ENCODE measurements at places on chromosomes 7 and 10.

GRCh38 chr7:151637781-151638261 lies 118.1 kb upstream of the RHEB start:
- DNase-seq = no peak

GRCh38 chr7:46558482-46559193 lies 637.6 kb upstream of the IGFBP3 start:
- DNase-seq = no peak

DNA sequence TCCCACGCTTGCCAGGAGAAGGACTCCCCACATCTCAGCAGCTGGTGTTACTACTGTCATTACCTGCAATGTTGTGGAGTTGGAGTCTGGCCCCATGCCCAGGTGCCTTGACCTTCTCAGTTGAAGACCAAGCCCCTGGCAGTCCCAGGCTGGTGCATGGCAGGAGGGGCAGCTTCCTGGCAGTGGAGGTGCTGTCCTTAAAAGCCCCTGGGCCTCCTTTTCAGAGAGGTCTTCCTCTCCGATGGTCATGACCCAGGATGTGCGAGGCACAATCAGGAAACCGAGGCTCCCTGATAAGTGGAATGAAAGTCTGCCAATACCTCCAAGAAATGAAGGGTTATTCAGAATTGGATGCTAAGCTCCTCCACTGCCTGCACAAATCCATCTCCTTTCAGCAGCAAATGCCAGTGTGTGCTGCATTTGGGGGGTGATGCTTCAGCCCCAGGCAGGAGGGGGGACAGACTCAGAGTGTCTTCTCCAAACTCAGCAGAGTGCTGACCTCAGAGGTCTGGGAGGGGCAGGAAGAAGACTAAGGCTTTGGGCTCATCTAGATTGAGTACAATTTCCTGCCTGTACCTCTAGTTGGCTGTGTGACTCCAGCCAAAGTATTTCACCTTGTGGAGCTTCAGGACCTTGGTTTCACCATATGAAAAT lies 97.0 kb upstream of the DDC start:
- no peak for DNase-seq

DNA sequence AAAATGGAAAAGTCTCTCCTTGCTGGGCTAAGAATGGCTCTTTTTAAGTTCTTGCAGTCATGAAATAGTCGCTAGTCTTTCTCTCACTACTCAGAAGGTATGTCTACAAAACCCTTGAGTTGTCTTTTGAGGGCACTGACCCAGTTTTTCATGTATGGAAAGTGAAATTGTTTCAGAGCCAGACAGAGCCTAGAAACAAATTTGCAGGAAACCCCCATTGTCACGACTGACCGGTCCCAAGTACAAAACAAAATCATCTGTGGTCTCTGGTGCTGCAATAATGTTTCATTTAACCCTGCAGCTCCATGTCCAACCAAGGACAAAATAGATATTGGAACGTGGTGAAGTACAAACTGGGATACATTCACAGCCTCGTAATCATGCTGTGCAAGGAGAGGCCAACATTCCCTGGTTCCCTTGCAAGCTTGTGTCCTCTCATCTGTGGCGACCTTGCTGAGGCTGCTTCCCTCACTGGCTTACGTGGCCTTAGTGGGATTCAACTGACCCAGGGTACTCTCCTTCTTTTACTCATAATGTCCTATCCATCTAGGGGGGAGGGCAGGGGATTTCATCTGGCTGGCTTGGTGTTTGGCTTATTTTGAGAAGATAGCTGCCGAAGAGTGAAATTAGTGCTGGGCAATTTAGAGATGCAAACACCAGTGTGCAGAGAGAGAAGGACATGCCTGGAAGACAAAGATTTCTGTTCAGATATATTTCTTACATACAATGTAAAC lies 172.5 kb downstream of the IPMK start:
- peak; percentile 20 for DNase-seq

DNA sequence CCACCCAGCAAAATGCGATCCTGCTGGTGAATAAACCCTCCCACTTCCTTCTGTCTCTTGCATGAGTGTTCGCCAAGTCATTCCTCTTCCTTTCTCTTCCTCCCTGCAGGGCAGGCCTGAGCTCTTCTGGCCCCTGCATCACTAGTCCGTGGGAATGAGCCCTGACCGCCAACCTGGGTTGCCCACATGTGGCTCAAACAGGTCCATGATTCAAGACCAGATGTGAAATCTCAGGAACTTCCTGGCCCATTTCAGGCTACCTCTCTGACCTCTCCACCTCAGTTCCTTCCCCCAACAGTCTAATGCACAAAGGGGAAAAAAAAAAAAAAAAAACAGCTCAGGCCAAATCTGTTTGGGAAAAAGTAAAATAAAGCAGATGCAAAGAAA lies 5.4 kb upstream of the YWHAG start:
- no peak for DNase-seq

DNA sequence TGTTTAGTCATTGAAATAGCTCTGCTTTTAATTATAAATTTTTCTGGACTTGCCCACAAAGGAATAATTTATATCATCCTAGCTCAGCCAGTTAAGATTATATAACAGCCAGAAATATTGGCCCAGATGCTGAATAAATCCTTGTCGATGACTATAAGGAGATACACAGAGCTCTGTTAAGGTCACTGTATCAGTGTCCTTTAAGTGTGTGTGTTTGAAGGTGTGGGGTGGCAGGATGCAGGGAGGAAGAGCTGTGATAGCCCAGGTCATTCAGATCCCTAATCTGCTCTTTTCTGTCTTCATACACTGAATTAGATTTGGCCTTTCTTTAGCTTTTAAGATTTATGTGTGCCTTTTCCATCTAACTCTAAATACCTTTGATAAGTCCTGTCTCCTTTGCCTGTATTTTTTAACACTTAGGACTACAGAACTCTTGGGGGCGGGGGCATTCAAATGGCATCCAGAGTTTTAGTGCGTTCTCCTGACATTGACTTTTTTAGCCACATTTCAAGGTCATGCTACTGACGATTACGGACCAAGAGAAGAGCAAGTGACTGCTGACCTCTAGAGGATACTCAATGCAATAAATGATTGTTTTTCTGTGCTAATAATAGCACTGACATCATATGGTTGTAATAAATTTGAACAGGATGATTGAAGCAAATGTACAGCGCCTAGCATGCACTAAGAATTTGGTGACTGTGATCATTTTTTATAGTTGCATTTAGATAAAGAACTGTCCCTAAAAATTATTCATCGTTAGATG lies 172.3 kb downstream of the CACNB2 start:
- DNase-seq = peak; percentile 23

- DNase-seq = no peak
Observed at GRCh38 chr7:140085447-140085846, 22.7 kb upstream of the PARP12 start.

DNA sequence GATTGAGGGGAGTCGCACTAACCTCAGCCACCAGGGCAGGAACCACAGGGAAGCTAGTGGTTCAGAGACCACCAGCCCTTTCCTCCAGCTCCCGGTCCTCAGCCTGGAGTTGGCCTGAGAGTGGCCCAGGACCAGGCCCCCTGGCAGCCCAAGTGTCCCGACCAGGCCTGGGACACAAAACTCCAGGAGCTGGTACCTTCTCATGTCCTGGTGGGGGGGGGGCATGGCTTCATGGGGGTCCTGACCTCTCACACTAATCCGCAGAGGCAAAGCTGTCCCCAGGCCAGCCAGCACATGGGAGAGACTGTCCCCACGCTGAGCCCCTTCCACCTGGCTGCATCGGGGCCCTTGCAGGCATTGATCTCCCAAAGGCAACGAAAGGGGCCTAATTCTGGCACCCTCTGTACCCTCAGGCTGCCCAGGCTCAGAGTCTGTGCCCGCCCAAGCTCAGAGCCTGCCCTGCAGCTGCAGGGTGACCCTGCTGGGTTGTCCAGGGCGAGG lies 28.2 kb downstream of the GPRIN2 start:
- DNase-seq = no peak

- DNase-seq = no peak
Observed at GRCh38 chr7:123901101-123901500, 23.9 kb upstream of the SPAM1 start.

Measured in GM13977 (cell line).